ENCODE measurements at places on chromosomes 6 and 20.

- DNase-seq: no peak
These were observed 80.5 kb downstream of the TNFRSF21 start for GRCh38 chr6:47229255-47229654.

- no peak for DNase-seq
These were observed 187.7 kb upstream of the MYLIP start for GRCh38 chr6:15941168-15941567.

GRCh38 chr6:15434263-15434662, 188.4 kb downstream of the JARID2 start:
- no peak for DNase-seq

DNA sequence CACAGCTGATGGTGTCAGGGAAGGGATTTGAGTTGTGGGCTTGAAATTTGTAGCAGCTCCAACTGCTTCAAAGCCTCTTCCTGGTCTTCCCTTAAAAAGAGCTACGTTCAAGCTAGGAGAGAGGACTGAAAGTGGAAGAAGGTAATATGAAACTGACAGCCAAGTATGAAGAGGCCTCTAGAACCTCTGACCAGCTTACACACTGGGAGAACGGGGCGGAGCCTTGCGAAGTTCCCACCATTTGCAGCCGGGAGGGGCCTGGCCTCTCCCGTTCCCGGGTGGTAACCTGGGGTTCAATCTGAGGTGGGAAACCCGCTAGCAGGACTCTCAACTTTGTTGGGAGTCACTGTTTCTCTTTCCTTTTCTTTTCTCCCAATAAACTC, 97.8 kb upstream of the PDE10A start:
- DNase-seq: no peak

GRCh38 chr6:29953001-29953441, 10.7 kb downstream of the HLA-A start:
- DNase-seq: no peak

- no peak for DNase-seq
These were observed 59.5 kb upstream of the AGPAT4 start for GRCh38 chr6:161333410-161333809.

GRCh38 chr20:50886184-50886790, 45.0 kb downstream of the ADNP start:
- no peak for DNase-seq

DNA sequence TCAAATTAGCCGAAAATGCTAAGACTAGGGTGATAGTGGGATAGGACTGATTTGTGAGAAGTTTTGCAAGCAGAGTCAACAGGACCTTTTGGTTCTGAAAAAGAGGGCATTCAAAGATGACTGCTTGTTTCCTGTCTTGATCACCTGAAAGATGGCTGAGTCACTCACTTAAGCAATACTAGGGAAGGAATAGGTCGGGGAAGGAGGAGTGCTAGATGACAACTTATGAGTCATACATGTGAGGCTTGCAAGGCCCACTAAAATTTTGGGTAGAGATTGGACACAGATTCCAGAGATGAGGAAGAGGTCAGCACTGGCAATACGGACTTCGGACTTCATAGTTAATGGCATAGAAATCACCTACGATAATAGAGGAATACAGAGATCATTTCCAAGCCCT, 89.2 kb downstream of the FAM83B start:
- DNase-seq: no peak

- DNase-seq: no peak
These were observed 100.0 kb upstream of the CARMIL1 start for GRCh38 chr6:25179051-25179778.

GRCh38 chr20:62737271-62737811, 28.7 kb downstream of the NTSR1 start:
- no peak for DNase-seq

DNA sequence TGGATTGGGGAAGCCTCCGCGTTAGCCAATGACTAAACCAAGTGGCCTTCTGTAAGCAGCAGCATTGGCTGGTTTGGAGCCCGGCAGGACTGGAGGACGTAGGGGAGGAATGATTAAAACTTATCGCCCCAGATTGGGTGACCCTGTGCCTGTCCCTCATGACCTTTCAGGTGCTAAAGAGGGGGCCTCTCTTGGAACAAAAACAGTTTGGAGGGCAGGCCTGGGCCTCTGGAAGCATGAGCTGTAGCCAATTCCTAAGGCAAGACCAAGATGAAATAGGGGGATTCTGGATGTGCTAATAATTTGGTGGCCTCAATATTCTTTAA, 1.4 kb downstream of the GMPR start:
- no peak for DNase-seq

GRCh38 chr6:6724539-6725467, 136.3 kb downstream of the LY86 start:
- peak; percentile 57 for DNase-seq

DNA sequence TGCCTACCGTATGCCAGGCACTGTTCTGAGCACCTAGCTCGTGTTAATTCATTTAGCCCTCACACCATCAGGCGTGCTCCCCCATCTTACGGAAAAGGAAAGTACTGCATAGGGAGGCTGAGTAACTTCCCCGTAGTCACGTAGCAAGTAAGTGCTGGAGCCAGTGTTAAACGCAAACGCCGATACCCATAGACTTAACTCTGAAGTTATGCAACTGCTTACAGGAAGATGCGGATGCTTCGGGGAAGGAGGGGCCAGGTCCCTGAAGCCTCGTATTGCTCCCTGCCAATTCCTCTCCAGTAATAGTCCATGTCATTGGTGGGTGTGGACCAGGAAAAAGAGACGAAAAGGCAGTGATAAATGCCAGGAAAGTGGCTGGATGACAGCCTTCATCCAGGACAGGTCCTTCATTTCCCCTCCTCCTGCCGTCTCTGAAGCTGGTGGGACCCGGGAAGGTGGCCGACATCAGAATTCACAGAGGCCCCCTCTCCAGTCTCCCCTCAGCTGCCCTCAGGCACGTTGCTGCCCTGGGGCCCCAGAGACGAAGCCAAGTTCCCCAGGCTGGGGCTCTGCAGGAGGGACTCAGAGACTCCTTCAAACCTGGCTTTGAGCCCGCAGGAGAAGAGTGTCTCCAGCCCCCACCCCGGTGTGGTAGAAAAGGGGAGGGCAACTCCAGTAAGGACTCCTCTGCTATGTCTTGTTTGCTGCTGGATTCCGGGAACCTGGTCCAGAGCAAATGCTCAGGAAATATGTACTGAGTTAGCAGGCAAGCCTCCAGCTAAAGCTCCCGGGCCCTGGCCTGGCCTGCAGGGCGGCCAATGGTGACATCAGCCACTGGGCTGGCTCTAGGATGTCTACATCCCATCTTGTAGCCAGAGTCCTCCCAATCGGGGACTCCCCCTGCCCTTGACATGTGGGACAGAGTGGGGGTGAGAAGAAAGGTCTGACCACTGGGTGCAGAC, 37.8 kb downstream of the RAB44 start:
- peak; percentile 55 for DNase-seq

GRCh38 chr6:169803271-169803811, 51.9 kb downstream of the ERMARD start:
- no peak for DNase-seq

DNA sequence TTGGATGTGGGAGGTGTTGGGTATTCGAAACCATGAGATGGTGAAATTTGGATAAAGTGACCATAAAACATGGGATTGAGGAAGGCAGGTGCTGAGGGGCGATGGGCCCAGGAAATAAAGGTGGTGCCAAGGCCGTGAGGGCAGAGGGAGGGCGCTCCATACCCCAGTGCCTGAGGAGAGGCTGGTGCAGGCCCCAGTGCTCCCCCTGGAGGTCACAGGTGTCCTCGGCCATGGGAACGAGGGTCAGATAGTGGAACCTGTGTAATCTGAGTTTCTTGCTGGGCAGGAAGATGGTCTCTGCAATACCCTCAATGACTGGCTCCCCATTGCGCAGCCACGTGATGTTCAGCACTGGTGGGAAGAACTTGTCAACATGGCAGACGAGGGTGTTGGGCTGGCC, 16.2 kb downstream of the HLA-DPB1 start:
- DNase-seq: peak; percentile 45

- DNase-seq: no peak
These were observed 65.6 kb downstream of the CAP2 start for GRCh38 chr6:17458966-17459365.

- peak; percentile 57 for DNase-seq
These were observed 123.2 kb upstream of the TMEM170B start for GRCh38 chr6:11414176-11414963.

DNA sequence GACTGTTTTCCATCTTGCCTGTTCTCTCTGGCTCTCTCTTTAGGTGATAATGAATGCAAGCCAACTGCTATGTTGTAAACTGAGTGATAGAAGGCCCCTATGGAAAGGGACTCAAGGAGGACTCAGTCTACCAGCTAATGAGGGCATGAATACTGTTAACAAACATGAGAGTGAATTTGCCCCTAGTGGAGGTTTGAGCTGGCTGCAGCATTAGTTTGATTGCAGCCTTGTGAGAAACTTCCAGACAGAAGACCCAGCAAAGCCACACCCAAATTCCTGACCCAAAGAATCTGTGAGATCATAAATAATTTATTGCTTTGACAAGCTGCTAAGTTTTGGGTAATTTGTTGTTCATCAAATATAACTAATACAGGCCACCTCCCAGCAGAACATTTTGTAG, 50.0 kb upstream of the PLCB1 start:
- DNase-seq: no peak

- no peak for DNase-seq
These were observed 150.7 kb upstream of the SYNDIG1 start for GRCh38 chr20:24318569-24319352.

DNA sequence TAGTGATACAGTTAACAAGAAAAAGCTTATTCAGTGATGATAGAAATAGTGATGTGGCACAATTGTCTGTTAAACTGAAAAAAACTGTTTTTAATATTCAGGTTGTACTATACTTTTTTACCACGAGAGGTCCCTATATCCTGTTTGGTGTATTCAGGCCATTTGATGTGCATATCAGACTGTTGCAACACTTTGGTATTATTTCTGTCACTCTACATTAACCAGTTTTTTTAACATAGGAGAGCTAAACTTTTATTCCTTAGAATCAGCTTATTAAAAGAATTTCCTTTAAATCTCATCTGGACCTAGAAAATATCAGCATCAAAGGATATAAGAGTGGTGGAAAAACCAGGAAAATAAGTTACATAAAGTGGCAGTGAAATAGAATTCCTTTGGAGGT, 36.8 kb downstream of the TSPYL4 start:
- no peak for DNase-seq

DNA sequence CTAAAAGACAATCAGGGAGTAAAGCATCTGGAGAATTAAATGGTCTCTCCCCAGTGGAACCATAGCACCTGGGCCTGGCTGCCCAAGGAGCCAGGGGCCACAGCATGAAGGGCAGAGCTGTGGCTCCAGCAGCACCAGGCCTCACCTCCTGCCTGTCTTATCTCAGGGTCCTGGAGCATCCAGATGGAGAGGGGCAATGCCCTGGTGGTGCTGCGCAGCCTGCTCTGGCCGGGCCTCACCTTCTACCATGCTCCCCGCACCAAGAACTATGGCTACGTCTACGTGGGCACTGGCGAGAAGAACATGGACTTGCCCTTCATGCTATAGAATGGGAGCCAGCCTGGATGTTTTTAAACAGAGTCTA, 17.0 kb downstream of the MRPS18A start:
- DNase-seq: no peak

DNA sequence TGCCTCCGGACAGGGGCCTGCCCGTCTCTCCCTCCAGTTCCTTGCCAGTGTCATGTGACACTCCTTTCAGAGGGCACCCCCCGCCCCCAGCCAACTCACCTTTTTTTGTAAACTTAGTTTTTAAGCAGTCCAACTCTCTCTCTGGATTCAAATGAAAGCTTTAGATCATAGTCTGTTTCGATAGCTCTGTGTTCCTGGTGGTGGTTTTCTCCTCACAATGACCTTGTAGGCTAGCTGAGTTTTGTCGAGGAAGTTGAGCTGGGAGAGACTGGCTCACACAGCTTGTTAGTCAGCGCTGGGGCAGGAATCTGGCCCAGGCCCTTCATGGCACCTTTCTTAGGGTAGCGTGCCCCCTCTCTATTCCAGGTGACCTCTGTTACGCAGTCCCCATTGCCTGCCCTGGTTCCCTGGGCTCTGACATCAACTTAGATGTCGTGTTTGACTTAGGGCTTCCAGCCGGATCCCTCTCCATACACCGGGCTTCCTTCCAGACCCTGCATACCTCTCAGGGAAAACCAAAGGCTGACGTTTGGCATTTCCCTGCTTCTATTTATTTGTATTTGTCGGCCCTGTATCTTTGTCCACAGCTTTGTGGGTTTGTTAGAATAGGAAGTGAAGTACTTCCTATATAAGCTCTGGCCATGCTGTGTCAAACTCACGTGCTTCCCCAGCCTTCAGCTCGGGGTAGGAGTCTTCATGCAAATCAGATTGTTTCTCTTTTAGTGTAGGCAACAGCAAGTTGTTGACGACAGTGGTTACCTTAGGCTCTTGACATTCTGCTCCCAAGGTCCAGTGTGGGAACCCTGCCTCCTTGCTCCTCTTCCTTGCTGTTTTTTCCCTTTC, 12.7 kb downstream of the IGF2R start:
- peak; percentile 75 for DNase-seq

DNA sequence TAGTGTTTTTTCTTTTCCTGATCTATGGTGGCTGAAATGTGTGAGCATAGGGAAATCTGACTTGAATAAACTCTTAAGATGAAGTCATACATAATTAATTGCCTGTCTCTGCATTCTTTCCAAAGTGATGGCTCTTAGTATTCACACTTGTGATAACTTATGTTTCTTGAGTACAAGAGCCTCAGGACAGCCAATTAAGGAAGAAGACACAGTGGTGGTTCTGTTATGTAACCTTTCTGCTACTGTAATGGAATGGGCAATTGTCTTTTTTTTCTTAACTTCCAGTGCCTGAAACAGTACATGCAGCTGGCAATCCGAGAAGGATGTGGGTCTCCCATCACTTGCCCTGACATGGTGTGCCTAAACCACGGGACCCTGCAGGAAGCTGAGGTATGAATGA, 40.1 kb downstream of the RNF144B start:
- DNase-seq: no peak

DNA sequence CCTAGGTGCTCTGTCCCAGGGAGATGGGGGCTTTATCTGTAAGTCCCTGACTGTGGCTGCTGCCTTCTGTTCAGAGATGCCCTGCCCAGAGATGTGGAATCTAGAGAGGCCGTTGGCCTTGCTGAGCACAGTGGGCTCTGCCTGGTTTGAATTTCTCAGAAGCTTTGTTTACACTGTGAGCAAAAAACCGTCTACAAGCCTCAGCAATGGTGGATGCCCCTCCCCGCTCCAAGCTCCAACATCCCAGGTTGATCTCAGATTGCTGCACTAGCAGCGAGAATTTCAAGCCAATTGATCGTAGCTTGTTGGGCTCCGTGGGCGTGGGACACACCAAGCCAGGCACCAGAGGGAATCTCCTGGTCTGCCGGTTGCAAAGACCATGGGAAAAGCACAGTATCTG, 16.3 kb upstream of the RPP40 start:
- no peak for DNase-seq

- DNase-seq: no peak
These were observed 9.1 kb upstream of the YTHDF1 start for GRCh38 chr20:63225082-63225454.

DNA sequence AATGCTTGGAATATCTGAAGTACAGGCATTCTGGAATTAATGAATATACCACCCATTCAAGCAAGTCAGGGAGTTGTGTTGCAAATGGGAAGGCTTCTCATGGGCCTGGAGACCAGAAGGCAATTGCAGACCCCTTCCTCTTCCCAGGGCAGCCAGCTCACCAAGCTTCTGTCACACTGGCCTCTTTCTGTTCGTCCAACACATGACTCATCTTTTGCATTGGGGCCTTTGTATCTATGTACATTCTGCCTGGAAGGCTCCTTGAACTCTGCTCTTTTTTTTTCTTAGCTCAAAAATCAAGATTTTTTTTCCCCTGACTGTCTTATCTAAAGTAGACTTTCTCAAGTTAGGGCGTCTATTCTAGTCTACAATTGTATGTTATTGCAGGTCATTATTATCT, 132.9 kb upstream of the MYLIP start:
- no peak for DNase-seq

- DNase-seq: no peak
These were observed 125.9 kb upstream of the INSM1 start for GRCh38 chr20:20241976-20242375.

Measured in CD4-positive, alpha-beta T cell treated with Interleukin-15 for 1 hour (primary cell).